ENCODE measurements at places on chromosomes 7 and 10. TPM values are rescaled to one million over a fixed set of nuclear protein-coding genes. Genes with fewer than 3 reads are reported as not detected.

Gene VGF
- 0.99 TPM for total RNA-seq

Gene ANKRD16
- 22.4 TPM for total RNA-seq

Gene LRRN3
- 43.7 TPM for total RNA-seq

Gene GPR26
- not detected for total RNA-seq

Gene ASB10
- total RNA-seq, result 1.0 TPM

Gene CYP2E1
- 4.1 TPM for total RNA-seq

Gene TMEM130
- 0.54 TPM for total RNA-seq

Gene CFAP46
- 3.0 TPM for total RNA-seq

Gene STEAP1B
- total RNA-seq, result not detected

- DNase-seq, result no peak
- no peaks in the 10 kb centered on the region for H3K4me1 ChIP-seq
- no peaks in the 10 kb centered on the region for H3K27me3 ChIP-seq
Measured at GRCh38 chr10:51427758-51428157, 271.6 kb downstream of the CSTF2T start.

DNA sequence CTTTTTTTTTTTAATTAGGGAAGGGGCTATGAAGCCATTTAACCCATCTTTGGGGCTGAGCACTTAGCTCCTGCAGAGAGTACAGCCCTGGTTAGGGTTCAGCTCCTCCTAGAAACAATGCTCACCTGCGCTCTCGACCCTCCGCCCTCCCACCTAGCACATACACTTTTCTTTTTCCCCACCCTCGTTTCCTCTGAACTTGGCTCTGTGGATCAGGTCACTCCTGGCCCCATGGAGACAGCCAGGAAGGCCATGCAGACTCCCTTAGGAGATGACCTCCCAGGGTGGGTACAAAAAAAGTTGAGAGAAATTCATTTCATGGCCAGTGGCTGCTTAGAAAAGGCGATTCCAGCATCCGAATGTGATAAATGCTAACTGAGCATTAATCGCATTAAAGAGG is 15.8 kb downstream of the PAX2 start:
- no peak overlapping the region for H3K4me3 ChIP-seq
- peaks cover 51% of the 10 kb centered on the region for H3K27me3 ChIP-seq
- no peak overlapping the region for H3K27ac ChIP-seq

DNA sequence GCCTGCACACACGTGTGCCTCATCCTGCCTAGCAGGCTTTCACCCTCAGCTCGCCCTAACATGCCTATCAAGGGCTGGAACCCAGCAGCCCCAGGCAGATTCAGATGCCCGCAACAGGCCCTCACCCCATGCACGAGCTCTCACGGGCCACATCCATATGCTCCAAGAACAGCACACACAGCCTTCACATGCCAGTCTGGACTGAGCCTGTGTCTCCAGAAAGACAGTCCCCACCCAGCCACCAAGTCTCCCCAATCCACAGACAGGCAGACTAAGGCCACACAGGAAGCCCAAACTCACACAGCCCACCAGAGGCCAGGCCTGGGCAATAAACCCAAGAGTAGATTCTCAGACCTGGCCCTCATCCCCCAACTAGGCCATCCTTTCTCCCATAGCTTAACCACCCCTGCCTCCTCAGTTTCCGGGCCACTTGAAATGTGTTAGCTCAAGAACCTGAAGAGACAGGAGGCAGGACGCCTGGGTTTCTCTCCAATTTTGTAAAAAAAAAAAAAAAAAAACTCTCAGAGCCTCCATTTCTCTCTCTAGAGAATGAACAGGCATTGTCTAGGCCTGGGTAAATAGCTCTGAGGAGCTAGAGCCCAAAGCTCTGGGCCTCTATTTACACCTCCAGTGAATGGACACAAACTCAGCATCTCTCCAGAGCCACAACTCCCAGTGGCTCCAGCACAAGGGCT is 6.8 kb downstream of the LDB1 start:
- H3K4me1 ChIP-seq, result peaks cover 43% of the 10 kb centered on the region
- peak overlapping the region; percentile 78 for H3K4me3 ChIP-seq
- no peak for DNase-seq
- H3K27ac ChIP-seq, result peak overlapping the region; percentile 97

DNA sequence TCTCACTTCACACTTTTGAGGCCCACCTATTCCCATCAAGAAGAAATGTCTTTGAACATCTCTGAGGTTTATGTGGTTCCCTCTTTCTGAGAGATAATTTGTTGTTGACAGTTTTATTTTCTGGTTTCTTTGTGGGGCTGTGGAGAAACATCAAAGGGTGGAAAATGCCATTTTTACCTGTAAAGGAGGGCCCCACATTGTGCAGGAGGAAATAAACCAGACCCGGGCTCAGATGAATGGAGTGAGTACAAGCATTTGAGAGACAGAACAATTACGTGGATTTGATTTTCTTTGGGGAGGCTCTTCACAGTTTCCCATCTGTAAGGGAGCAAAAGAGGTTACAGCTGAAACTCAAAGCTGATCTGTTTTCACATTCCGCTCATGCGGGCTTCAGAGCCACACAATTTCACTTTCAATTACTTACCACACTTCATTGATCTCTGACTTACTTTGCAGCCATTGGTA is 29.8 kb downstream of the ITPRIP start:
- DNase-seq, result no peak
- peaks cover 17% of the 10 kb centered on the region for H3K4me1 ChIP-seq
- peaks cover 1% of the 10 kb centered on the region for H3K36me3 ChIP-seq

GRCh38 chr10:112519133-112519761 is 72.2 kb downstream of the VTI1A start:
- H3K4me1 ChIP-seq, result no peaks in the 10 kb centered on the region
- no peak overlapping the region for H3K4me3 ChIP-seq
- no peak for DNase-seq
- no peaks in the 10 kb centered on the region for H3K27me3 ChIP-seq

GRCh38 chr7:148044173-148044572 is 546.4 kb upstream of the C7orf33 start:
- H3K4me1 ChIP-seq, result no peaks in the 10 kb centered on the region
- no peaks in the 10 kb centered on the region for H3K27me3 ChIP-seq
- DNase-seq, result no peak

GRCh38 chr10:43389867-43390266 is 18.4 kb downstream of the FXYD4 start:
- no peaks in the 10 kb centered on the region for H3K4me1 ChIP-seq
- H3K36me3 ChIP-seq, result peaks cover 71% of the 10 kb centered on the region
- H3K4me3 ChIP-seq, result no peak overlapping the region
- no peak for DNase-seq

DNA sequence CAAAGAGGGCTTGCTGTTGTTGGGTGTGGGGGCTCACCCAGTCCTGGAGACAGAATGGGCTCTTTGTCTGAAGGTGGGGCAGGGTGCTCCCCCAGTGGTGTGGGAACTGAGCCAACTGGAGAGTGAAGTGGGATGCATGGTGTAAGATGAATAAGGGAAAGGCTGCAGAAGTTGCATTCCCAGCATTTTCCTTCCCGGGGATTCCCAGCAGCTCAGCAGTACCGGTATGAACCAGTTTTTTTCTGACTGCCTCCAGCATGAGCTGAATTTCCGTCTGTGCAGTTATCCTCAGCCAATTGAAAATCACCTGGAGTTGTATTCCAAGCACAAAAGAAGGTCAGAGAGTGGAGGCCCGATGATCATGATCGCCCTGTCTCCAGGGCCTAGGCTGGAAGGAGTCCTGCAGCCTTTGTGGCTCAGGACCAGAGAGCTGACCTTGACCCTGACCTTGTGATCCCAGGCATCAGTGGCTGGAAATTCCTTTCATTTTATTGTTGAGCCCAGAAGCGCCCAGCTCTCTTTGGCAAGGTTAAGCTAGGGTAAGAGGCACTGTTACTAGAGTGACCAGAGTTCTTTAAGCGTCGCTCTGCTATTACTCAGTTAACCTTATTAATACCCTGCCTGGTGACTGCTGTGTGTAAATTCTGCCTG is 33.4 kb downstream of the OGDH start:
- H3K27ac ChIP-seq, result peak overlapping the region; percentile 86
- no peaks in the 10 kb centered on the region for H3K36me3 ChIP-seq
- peak; percentile 77 for DNase-seq
- no peak overlapping the region for H3K4me3 ChIP-seq
- no peaks in the 10 kb centered on the region for H3K27me3 ChIP-seq
- H3K4me1 ChIP-seq, result peaks cover 32% of the 10 kb centered on the region

GRCh38 chr7:79598351-79598750 is 144.9 kb upstream of the MAGI2 start:
- H3K36me3 ChIP-seq, result no peaks in the 10 kb centered on the region
- no peak for DNase-seq
- no peaks in the 10 kb centered on the region for H3K4me1 ChIP-seq
- H3K4me3 ChIP-seq, result no peak overlapping the region
- H3K27ac ChIP-seq, result no peak overlapping the region

GRCh38 chr10:114304571-114305421 is 65.7 kb downstream of the VWA2 start:
- peaks cover 7% of the 10 kb centered on the region for H3K27me3 ChIP-seq
- H3K4me3 ChIP-seq, result peak overlapping the region; percentile 26
- peaks cover 3% of the 10 kb centered on the region for H3K4me1 ChIP-seq
- no peak overlapping the region for H3K27ac ChIP-seq
- H3K36me3 ChIP-seq, result no peaks in the 10 kb centered on the region
- DNase-seq, result no peak

GRCh38 chr10:114278140-114278883 is 39.3 kb downstream of the VWA2 start:
- no peak overlapping the region for H3K4me3 ChIP-seq
- H3K36me3 ChIP-seq, result no peaks in the 10 kb centered on the region
- H3K27ac ChIP-seq, result no peak overlapping the region
- DNase-seq, result no peak

- H3K27ac ChIP-seq, result no peak overlapping the region
- H3K4me1 ChIP-seq, result no peaks in the 10 kb centered on the region
- H3K36me3 ChIP-seq, result no peaks in the 10 kb centered on the region
- DNase-seq, result no peak
- H3K4me3 ChIP-seq, result no peak overlapping the region
- no peaks in the 10 kb centered on the region for H3K27me3 ChIP-seq
Measured at GRCh38 chr7:21585070-21585724, 42.4 kb downstream of the DNAH11 start.

GRCh38 chr10:14782691-14783363 is 8.1 kb upstream of the FAM107B start:
- H3K27me3 ChIP-seq, result no peaks in the 10 kb centered on the region
- no peak overlapping the region for H3K27ac ChIP-seq
- H3K4me1 ChIP-seq, result no peaks in the 10 kb centered on the region
- H3K36me3 ChIP-seq, result no peaks in the 10 kb centered on the region
- DNase-seq, result no peak

DNA sequence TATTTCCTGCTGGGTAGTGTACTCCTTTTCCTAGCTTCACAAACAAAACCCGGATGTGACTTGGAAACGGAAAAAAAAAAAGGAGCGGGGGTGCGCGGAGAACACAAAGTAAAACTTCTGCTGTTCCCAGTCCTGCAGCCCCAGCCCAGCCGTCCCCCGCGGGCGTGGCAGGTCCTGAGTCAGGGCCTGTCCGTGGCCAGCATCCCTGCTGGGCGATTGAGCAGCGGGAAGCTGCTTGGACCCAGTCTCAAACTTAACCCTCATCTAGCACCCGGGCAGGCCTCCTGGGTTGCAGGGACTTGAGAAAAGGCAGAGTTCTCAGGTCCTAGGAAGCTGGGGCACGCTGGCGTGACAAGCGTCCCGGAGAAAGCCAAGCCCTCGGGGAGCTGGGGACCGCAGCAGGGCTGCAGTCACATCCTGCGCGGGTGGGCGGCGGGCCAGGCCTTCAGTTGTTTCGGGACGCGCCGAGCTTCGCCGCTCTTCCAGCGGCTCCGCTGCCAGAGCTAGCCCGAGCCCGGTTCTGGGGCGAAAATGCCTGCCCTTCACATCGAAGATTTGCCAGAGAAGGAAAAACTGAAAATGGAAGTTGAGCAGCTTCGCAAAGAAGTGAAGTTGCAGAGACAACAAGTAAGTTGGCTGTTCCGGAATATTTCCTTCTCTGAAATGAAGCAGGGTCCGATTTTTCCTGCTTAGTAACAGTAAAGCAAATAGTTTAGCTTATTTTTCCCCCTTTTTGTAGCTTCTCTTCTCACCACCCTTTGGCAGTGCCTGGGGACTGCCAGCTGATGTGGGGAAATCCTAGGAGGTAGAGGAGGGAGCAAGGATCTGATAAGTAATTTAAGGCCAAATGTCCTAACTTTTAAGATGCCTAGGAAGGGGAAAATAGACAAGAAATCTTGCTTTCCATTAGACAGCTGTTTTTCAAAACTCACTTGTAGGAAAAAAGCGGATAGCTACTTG is at the start of gene GNG11:
GNG11 (plus strand) TSS at position 129 of the 960 bp plus-strand sequence; CDS start at position 532, 403 bp downstream.
- peak; percentile 82 for DNase-seq
- H3K27ac ChIP-seq, result peak within 1 kb of the TSS; percentile 63
- no peaks in the 10 kb centered on the region for H3K36me3 ChIP-seq
- peak within 1 kb of the TSS; percentile 35 for H3K4me3 ChIP-seq
- peaks cover 15% of the 10 kb centered on the region for H3K4me1 ChIP-seq
- H3K27me3 ChIP-seq, result no peaks in the 10 kb centered on the region

GRCh38 chr10:12758271-12758670 is 243.2 kb downstream of the CCDC3 start:
- H3K36me3 ChIP-seq, result no peaks in the 10 kb centered on the region
- no peak overlapping the region for H3K27ac ChIP-seq
- no peaks in the 10 kb centered on the region for H3K27me3 ChIP-seq
- DNase-seq, result no peak
- H3K4me1 ChIP-seq, result no peaks in the 10 kb centered on the region

DNA sequence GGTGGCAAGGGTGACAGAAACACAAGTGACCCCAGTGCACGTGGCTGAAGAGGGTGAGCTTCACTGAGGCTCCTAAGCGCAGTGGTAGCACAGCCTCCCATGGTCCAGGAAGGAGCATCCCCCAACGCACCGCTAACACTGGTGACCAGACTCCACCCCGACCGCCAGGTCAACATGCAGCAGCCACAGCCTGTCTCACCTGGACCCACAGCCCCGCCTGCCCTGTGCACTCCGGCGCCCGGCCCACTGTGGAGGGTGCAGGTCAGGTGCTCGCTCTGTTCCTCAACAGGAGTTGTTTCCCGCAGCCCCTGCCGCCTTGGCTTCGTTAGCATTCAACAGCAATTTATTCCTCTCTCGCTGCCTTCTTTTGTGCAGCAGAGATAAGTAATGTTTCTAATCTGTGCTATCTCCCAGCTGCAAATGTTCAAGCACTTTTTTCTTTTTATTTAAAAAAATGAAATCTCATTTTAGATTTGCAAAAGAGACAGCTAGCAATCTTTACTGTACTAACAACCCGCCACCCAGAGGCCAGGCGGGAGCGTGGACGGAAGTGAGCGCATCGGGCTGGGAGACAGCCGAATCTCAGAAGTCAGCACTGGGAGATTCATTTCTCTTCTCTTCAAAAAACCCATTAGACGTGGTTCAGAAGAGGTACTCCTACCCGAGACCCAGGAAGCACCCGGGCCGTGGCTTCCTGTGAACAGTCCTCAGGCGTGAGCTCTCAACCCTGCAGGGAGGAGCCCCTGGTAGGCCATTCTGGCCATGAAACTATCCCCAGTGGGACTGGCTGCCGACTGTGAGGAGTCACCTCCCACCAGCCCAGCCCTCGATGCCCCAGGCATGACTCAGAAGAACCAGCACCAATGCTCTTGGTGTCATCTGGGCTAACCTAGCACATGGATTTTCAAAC is 133.4 kb downstream of the MAD1L1 start:
- peak overlapping the region; percentile 52 for H3K27ac ChIP-seq
- H3K4me1 ChIP-seq, result peaks cover 32% of the 10 kb centered on the region
- no peak for DNase-seq
- H3K4me3 ChIP-seq, result no peak overlapping the region
